PC-3 (cell line): ENCODE measurements at places on chromosomes 1 and 21. TPM values are rescaled to one million over a fixed set of nuclear protein-coding genes. Genes with fewer than 3 reads are reported as not detected.
A peak's percentile ranks its signal among the peaks of the same experiment; 100 is the strongest.

GRCh38 chr1:115041654-115042053 is 12.0 kb downstream of the TSHB start:
- DNase-seq: peak; percentile 63

DNA sequence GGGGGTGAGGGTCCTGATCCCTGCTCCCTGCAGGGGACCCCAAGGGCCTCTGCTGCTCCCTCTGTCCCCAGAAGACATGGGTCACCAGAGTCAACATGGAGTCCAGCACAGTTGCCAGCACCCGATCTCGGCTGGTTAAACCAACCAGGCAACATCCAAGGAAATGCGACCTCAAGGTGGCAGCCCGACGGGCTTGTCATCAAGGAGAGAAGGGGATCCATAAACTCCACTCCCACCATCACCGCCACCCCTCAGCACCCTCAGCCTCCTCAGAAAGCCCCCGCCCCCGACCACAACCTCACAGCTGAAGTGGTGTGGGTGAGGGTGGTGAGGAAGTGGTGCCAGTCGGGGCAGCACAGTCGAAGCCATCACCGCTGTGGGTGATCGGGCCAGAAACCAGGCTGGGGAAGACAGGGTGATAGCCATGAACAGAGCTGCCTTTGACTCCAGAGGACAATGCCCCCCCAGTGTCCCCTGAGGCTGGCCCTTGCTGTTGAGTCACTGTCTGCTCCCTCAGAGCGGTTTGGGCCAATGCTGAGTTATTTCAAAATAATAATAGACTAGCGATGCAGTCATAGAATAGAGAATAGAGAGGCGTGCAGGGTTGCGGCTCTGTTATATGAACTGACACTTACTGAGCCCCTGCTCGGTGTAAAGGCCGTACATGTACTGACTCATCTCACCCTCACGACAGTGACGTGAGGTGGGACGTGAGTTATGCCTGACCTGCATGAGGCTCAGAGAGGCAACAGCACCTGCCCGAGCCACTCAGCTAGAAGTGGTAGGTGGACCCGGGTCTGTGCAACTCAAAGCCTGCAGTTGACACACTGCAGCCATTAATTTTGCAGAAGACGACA is 88.7 kb upstream of the IFFO2 start:
- DNase-seq: no peak

APOBEC4 gene
- total RNA-seq: not detected in 2 replicates

DNA sequence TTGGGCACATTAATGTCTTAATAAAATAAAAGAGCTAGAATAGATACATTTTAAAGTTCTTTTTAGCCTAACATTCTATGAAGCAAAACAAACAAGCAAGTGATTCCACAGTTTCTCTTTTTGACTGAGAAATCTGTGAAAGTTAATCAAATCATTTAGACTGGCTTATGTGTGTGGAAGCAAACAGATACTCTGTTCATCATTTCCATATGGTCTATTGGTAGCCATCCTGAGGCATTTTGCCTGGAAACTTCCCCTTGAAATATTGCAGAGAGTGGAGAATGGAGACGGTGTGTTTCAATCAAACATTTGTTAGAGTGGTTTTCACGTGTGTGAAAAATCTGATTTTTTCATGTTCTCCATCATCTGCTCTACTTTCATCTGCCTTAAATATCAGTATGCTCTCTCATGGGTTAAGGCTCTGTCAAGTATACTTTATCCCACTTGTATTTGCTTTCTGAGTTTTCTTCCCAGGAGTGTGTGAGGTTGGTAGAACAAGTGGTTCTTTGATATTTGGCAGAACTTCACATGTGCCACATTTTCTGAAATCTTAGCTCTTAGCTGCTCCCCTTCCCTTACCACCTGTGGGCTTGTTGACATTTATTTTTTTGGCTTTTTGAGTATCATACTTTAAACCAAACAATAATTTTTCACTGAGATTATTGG is 139.1 kb upstream of the PTGFR start:
- DNase-seq: no peak

- peak; percentile 46 for DNase-seq
Measured at GRCh38 chr1:150576794-150577556, 2.4 kb downstream of the MCL1 start.

CXADR gene
- 11.2 and 11.5 TPM in 2 replicates for total RNA-seq

GRCh38 chr1:31788138-31788824 is 24.1 kb upstream of the ADGRB2 start:
- DNase-seq: peak; percentile 94

KIF21B gene
- total RNA-seq: 0.46 and 0.66 TPM in 2 replicates

- no peak for DNase-seq
Measured at GRCh38 chr21:27569831-27570230, 602.9 kb upstream of the ADAMTS5 start.

DNA sequence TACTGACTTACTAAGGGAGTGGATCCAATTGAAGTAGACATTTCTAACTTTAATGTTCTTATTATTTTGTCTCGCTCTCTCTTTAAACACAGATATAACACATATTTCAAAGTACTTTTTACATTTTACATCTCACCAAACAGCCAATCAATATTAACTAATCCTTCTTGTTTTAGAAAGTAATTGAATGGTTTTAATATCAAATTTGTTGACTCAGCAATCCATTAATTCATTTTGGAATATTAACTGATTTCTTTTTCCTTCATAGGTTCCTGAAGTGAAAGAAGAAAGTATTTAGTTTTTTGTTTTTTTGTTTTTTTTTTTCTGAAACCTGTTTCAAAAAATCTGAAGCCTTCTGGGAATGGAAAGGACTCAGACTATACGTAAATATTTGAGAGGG is 62.3 kb upstream of the DPYD start:
- DNase-seq: no peak

GRCh38 chr1:184408580-184408979 is 21.8 kb downstream of the C1orf21 start:
- DNase-seq: no peak

- no peak for DNase-seq
Measured at GRCh38 chr1:174209347-174210187, 50.2 kb downstream of the RABGAP1L start.

GNL2 gene
- 93.4 and 110 TPM in 2 replicates for total RNA-seq

GJA8 gene
- not detected in 2 replicates for total RNA-seq

DNA sequence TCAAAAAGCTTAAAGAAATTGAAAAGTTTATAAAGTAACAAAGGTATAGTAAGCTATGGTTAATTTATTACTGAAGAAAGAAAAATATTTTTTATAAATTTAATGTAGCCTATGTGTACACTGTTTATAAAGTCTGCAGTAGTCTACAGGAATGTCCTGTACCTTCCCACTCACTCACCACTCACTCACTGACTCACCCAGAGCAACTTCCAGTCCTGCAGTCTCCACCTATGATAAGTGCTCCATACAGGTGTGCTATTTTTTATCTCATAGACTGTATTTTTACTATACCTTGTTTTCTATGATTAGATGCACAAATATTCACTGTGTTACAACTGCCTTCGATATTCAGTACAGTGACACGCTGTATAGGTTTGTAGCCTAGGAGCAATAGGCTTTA is 106.6 kb downstream of the NR5A2 start:
- peak; percentile 88 for DNase-seq

- no peak for DNase-seq
Measured at GRCh38 chr1:153397924-153398651, 7.2 kb upstream of the S100A8 start.

- peak; percentile 91 for DNase-seq
Measured at GRCh38 chr1:9302745-9303524, 10.2 kb downstream of the SPSB1 start.

- DNase-seq: peak; percentile 4
Measured at GRCh38 chr1:195791796-195792195, 816.4 kb downstream of the KCNT2 start.

GRCh38 chr1:226082959-226083301 is 20.4 kb downstream of the H3-3A start:
- peak; percentile 58 for DNase-seq

- no peak for DNase-seq
Measured at GRCh38 chr1:4066860-4067599, 167.0 kb upstream of the C1orf174 start.

HMGCS2 gene
- not detected in 2 replicates for total RNA-seq

GRCh38 chr1:202104073-202104472 is 18.6 kb upstream of the GPR37L1 start:
- DNase-seq: no peak

- peak; percentile 90 for DNase-seq
Measured at GRCh38 chr1:239951511-239952140, 140.1 kb upstream of the FMN2 start.

OLFML2B gene
- total RNA-seq: 0.46 and 1.4 TPM in 2 replicates

ADGRL4 gene
- total RNA-seq: not detected in 2 replicates

- DNase-seq: peak; percentile 27
Measured at GRCh38 chr1:50308878-50309277, 114.4 kb downstream of the DMRTA2 start.

GRCh38 chr1:1116701-1117468 is 996 bp upstream of the C1orf159 start:
- peak; percentile 20 for DNase-seq

DNA sequence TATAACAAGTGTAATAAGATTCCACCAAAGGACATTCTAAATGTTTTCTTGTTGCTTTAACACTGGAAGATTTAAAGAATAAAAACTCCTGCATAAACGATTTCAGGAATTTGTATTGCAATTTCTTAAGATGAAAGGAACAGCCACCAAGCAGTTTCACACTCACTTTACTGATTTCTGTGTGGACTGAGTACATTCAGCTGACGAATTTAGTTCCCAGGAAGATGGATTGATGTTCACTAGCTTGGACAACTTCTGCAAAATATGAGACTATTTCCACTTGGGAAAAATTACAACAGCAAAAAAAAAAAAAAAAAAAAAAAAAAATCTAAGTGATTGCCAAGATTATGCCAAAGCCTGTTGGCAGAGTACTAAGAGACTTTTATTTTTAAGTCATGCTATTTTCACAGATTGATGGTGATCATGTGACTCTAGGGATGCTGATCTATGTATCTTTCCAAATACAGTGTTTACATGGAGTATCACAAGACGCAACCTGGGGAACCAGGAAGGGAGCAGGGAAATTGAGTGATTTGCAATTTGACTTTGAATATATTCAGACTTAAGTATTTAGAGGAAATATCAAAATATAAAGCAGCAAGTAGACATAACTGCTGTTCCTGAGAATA is 341.0 kb downstream of the NTNG1 start:
- no peak for DNase-seq

SNX7 gene
- total RNA-seq: 36.5 and 43.3 TPM in 2 replicates

- no peak for DNase-seq
Measured at GRCh38 chr1:212922016-212922415, 28.3 kb upstream of the VASH2 start.

TSEN15 gene
- total RNA-seq: 23.0 and 29.7 TPM in 2 replicates

TRIM67 gene
- total RNA-seq: not detected in 2 replicates

HAO2 gene
- total RNA-seq: not detected in 2 replicates

C1QC gene
- not detected in 2 replicates for total RNA-seq

OR2T2 gene
- not detected in 2 replicates for total RNA-seq

- DNase-seq: no peak
Measured at GRCh38 chr1:64909031-64909430, 57.3 kb downstream of the JAK1 start.

LDLRAD1 gene
- total RNA-seq: not detected in 2 replicates

DYNLT5 gene
- total RNA-seq: not detected in 2 replicates

DNA sequence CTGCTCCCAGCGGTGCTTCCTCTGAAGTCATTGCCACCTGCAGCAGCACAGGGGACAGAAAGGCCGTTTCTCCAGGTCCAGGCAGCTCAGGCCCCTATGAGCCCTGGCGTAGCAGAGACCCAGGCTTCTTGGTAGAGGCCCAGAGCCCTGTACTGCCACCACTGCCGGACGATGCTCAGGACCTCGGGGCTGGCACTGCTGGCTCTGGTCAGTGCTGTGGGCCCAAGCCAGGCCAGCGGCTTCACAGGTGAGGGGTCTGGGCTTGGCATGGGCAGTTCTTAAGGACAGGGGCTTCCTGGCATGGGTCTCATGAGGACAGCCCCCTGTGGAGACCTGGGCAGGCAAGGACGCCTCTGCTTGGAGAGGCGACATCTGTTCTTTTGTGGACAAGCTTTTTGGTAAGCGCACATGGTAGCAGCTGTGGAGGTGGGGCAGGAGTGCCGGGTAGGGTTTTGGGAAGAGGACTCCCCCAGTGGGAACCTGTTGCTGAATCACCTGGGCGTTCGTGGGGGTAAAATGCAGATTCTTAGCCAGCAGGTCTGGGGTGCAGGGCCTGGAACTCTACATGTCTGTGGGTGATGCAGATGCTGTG is at the start of gene UMODL1:
Gene UMODL1, plus strand, starts transcription at position 172 of the 592 bp plus-strand sequence. Its CDS starts 0 bp downstream, at position 172.
- no peak for DNase-seq

GRCh38 chr1:170776777-170777176 is 112.8 kb downstream of the PRRX1 start:
- DNase-seq: no peak

- no peak for DNase-seq
Measured at GRCh38 chr1:93738926-93739325, 57.3 kb upstream of the BCAR3 start.

DNA sequence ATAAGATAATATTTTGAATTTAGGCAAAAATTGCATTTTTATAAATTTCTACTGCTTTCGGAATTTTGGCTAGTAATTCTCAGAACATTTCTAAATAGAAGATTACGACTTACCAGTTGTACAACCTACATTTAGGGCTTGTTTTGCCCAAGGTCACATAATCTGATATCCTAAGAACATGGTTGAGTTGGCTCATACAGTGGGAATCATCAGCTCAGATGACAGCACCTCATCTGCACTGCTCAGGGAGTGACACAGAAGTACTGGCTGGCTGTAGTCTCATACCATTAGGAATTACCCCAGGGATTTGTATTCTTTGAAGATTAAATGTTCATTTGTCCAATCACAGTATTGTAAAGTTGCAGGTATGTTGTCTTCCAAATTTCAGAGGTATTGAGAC is 217.6 kb downstream of the ADGRL2 start:
- DNase-seq: no peak

DNA sequence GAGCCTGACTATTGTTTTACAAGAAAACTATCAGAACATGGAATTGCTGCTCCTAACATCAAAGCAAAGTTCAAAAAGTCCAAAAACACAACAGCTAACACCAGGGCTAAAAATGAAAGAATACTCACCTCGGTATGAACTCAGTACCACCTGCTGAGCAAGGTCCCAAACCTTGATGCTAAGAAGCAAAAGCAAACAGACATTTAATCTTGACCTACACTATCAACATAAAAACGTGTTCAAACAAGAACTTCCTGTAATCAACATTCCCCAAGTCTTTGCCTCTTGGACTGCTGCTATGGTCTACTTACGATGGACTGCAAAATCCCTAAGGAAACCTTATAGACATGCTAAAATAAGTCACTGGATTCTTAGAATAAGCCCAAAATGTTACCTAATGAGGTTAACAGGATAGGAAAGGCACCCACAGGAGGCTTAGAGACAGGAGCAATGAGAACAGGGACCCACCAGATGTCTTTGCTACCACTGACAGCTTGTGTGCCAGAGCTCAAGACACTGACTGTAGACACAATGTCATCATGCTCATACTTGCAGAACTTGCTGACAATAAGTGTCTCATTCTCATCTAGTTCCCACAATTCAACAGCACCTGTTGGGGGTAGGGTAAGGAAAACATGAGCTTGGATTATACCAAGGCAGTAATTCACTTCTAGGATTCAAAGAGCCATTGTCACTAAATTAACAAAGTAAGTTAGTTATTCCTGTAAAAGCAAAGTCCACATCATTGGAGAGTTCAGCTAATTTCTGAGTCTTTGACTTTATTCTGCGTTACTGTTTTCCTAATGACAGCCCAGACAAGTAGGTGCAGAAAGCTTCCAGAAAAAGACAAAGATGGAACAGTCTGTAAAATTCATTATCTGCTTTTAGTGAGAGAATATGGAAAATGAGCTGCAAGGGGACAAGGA is 1.8 kb downstream of the WDR77 start:
- no peak for DNase-seq
